NCI-H2081 (cell line): ENCODE measurements at places on chromosomes 13 and 19.

GRCh38 chr13:110361365-110361911 is 54.4 kb downstream of the COL4A2 start:
- DNase-seq, result no peak

- no peak for DNase-seq
Observed at GRCh38 chr13:25214491-25215252, 42.6 kb upstream of the AMER2 start.

GRCh38 chr13:30121666-30122065 is 185.7 kb downstream of the KATNAL1 start:
- no peak for DNase-seq

DNA sequence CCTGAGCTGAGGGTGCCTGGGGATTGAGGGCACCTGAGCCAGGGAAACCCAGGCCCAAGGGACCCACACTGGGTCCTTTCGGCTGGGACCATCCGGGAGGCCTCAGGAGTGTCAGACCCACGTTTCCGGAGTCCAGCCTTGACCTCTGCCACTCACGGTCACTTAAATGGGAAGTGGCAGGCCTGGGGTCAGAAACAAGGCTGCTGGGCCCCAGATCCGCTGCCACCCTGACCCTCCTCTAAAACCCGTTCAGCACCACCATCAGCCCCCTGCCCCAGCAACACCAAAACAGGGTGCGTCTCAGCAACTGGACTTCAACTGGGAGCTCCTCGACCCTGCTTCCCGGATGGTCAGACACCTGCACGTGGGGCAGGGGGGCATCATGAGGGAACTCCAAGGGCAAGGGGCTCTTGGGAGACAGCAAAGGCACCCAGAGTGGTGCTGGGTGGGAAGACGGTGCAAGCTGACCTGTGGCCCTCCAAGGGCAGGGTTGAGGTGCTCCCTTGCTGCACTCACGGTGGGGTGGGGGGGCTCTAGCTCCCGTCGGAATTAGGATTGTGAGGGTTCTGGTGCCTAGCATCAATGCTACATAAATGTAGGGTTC is 1.2 kb upstream of the PLPP2 start:
- DNase-seq, result no peak

DNA sequence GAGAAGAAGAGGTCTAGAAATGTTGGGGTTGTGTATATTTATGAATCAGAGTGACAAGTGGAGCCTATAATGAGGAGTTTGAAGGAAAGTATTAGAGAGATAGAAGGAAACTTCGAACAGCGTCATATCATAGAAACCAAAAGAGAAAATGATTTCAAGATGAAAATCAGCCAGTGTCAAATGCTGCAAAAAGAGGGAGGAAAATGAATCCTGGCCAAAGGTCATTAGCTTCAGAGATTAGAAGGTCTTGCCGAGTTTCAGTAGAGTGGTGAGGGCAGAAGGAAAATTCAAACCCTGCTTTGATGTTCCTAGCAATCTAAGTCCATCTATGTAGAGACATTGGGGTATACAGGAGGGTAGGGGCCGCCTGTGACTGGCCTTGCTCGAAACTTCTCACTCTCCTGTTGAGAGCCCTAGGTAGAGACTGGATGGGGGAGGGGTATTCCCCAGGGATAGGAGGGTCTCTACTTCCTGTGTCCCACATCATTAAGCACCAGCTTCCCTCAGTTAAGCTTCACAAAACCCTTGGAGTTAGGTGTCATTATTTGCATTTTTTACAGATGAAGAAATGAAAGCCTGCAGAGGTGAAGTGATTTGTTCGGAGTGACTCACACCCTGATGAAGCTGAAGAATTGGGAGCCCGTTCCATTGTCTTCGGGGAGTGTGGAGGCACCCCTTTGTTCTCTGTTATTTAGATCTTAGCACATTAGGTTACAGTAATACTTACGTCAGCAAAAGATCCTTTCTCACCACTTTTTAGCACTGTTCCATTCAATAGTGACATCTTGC is 62.8 kb downstream of the FGF9 start:
- DNase-seq, result no peak

DNA sequence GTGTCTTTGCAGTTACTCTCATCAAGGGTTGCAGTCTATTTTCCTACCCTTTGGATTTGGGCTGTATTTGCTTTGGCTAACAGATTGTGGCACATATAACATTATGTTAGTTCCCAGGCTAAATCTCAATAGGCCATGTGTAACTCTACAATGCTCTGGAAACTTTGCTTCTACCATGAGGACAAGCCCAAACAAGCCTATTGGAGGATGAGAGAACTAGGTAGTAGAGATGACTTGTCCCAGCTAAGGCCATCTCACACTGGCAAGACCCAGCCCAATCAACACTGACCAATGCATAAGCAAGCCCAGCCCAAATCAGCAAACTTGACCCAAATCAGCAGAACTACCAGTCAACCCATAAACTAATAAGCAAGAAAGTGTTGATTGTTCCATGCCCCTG is 311.8 kb downstream of the NDFIP2 start:
- no peak for DNase-seq

DNA sequence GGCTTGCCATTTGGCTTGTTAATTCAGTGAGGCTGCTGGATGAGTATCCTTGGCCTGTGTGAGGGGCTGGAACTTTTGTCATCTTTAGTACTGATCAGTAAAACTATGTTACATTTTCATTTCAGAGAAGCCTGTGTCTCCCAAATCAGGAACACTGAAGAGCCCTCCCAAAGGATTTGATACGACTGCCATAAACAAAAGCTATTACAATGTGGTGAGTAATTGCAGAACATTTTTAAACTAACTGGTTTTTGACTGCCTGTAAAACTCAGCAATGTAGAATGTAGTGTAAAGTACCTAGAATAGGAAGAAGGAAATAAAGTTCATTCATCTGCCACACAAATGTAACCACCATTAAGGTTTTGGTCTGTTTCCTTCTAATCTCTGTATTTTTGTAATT is 87.4 kb upstream of the TEX29 start:
- DNase-seq, result no peak
